Camera-type eye (tissue), 1 donor: ENCODE measurements at places on chromosomes 7 and 10. TPM values are rescaled to one million over a fixed set of nuclear protein-coding genes. Genes with fewer than 3 reads are reported as not detected.

The CTBP2 gene
- 121 TPM for total RNA-seq

The ZNF467 gene
- total RNA-seq = 4.6 TPM

The HNRNPF gene
- total RNA-seq = 171 TPM

The MMRN2 gene
- 33.5 TPM for total RNA-seq

The HERPUD2 gene
- 35.5 TPM for total RNA-seq

The CDK1 gene
- 40.9 TPM for total RNA-seq

The SSC4D gene
- 1.5 TPM for total RNA-seq

The CCZ1B gene
- 68.2 TPM for total RNA-seq

The IDI2 gene
- not detected for total RNA-seq

The TYW1B gene
- total RNA-seq = 10.0 TPM

The RAPGEF5 gene
- total RNA-seq = 90.2 TPM

The TAS2R40 gene
- total RNA-seq = not detected

The GPC2 gene
- 28.8 TPM for total RNA-seq

The UCN3 gene
- total RNA-seq = not detected

The PRRT4 gene
- total RNA-seq = 6.8 TPM

The PCDH15 gene
- total RNA-seq = 17.0 TPM

The SFTPA1 gene
- total RNA-seq = not detected

The KAZALD1 gene
- 24.5 TPM for total RNA-seq

The OR2A12 gene
- not detected for total RNA-seq

The IFIT5 gene
- 22.2 TPM for total RNA-seq

The SLC13A4 gene
- total RNA-seq = 0.60 TPM

The POLR3A gene
- 30.6 TPM for total RNA-seq

The VWA2 gene
- 3.0 TPM for total RNA-seq

The BAMBI gene
- total RNA-seq = 55.9 TPM

The CPED1 gene
- 82.0 TPM for total RNA-seq

The CCAR1 gene
- 80.8 TPM for total RNA-seq

The TNPO3 gene
- total RNA-seq = 60.1 TPM

The SPDYE6 gene
- not detected for total RNA-seq

The SMURF1 gene
- 25.9 TPM for total RNA-seq

The LIPF gene
- total RNA-seq = not detected

The EFCAB10 gene
- total RNA-seq = 0.99 TPM

The FKBP9 gene
- total RNA-seq = 134 TPM

The LIMK1 gene
- total RNA-seq = 18.5 TPM

The TMEM254 gene
- 25.6 TPM for total RNA-seq

The NYAP1 gene
- 6.0 TPM for total RNA-seq

The DLX5 gene
- total RNA-seq = not detected
